Activated T-helper 2 cell treated with anti-CD3 and anti-CD28 coated beads, Interferon-gamma antibody, Interleukin-2, Interleukin-4, amounts not matched to agents 10 μg/mL and 5 μg/mL and 100 μg/mL, durations not matched to agents 14 hours and 24 hours and 36 hours (primary cell): ENCODE measurements at places on chromosomes 6 and 20. TPM values are rescaled to one million over a fixed set of nuclear protein-coding genes. Genes with fewer than 3 reads are reported as not detected.

DNA sequence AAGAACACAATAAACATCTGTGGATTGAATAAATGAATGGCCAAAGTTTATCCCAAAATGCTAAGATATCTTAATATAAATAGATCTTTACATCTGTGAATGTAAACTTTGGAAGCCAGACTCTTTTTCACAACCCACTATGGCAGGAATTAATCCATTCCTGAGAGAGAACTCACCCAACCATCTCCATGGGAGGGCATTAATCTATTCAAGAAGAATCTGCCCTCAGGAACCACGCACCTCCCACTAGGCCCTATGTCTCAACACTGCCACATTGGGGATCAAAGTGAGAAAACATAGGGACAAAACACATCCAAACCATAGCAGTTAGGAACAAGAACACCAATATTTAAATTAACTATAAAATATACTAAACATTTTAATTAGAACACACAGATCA is 3.4 kb downstream of the UBE3D start:
- DNase-seq: no peak
- H3K4me1 ChIP-seq: peaks cover 19% of the 10 kb centered on the region
- H3K36me3 ChIP-seq: peaks cover 11% of the 10 kb centered on the region
- no peak overlapping the region for H3K27ac ChIP-seq
- no peaks in the 10 kb centered on the region for H3K27me3 ChIP-seq

DNA sequence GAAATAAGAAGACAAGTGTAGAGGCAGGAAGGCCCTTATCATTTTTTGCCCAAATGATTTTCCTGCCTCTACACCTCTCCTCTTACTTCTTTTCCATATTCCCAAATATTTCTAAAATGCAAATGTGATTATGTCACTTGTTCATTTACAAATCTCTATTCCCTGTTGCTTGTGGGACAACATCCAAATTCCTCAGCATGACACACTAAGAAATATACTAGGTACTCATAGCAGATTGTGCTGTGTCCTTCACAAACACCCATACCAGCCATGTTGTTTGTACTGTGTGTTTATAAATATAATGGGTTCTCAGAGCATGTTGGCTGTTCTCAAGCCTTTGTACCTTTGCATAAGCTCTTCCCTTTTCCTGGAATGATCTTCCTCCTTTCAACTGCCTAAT is 17.7 kb upstream of the FYN start:
- H3K27ac ChIP-seq: no peak overlapping the region
- DNase-seq: no peak
- no peak overlapping the region for H3K4me3 ChIP-seq
- peaks cover 28% of the 10 kb centered on the region for H3K27me3 ChIP-seq
- no peaks in the 10 kb centered on the region for H3K4me1 ChIP-seq

GRCh38 chr6:160035693-160036330 is 66.9 kb downstream of the IGF2R start:
- peaks cover 71% of the 10 kb centered on the region for H3K36me3 ChIP-seq
- H3K4me1 ChIP-seq: peaks cover 21% of the 10 kb centered on the region
- H3K27me3 ChIP-seq: no peaks in the 10 kb centered on the region
- no peak overlapping the region for H3K4me3 ChIP-seq
- DNase-seq: no peak
- H3K27ac ChIP-seq: no peak overlapping the region

Gene EPPIN
- total RNA-seq: not detected in 2 replicates

Gene UNC5CL
- 1.1 and 1.6 TPM in 2 replicates for total RNA-seq
